ENCODE measurements at places on chromosomes 5 and 9. TPM values are rescaled to one million over a fixed set of nuclear protein-coding genes. Genes with fewer than 3 reads are reported as not detected.

CDX1 gene
- not detected for total RNA-seq

OSMR gene
- total RNA-seq, result 14.6 TPM

GLIPR2 gene
- 36.2 TPM for total RNA-seq

- DNase-seq, result no peak
Measured at GRCh38 chr9:77440057-77440456, 208.1 kb downstream of the GNA14 start.

DNA sequence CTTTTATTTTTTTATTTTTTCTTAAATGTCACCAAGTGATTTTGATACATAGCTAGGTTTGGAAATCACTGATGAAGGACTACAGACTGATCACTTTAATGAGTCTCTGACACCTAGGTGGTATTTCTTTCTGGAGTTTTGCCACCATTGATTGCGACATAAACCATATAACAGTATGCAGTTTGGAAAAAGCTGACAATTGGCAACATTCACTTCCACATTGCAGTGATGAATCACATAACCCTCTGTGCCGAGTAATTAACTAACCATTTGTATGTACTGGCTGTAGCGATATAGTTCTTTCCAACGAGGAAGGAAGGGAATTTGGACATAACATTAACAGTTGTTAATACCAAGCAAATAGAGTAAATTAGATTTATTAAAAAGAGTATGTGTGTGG, 222.9 kb upstream of the EFNA5 start:
- DNase-seq, result peak; percentile 56

GRCh38 chr5:119626086-119626485, 3.3 kb upstream of the FAM170A start:
- no peak for DNase-seq

DNA sequence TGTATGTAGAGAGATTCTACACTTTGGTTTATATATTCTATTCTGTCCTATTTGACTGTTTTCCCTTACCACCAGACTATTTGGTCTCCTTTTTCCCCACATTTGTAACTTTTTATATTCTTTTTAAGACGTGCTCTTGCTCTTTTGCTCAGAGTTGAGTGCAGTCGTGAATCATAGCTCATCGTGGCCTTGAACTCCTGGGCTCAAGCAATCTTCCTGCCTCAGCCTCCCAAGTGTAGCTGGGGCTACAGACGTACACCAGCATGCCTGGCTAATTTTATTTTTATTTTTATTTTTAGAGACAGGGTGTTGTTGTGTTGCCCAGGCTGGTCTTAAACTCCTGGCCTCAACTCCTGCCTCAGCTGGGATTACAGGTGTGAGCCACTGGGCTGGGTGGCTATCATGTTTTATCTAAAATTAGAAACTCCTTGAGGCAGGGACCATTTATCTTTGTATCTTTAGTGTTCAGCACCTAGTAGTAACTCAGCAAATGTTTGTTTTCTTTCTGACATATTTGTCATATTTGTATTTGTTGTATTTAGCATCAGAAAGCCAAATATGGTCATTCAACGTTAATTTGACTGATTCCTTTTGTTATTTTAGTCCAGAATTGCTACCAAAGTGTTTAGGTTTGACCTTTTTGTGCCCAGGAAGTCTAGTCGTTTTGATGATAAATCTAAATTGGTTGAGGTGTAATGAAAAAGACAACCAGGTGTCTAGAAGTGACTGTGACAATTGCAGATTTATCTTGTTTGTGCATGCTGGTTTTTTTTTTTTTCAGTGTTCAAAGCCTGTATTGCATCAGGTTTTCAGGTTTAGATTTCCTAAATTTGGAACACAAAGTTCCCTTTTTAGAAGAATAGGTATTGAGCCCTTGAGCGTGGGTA, 44.3 kb downstream of the ERBIN start:
- DNase-seq, result no peak

GRCh38 chr5:39437467-39437866, 12.7 kb upstream of the DAB2 start:
- DNase-seq, result no peak

- no peak for DNase-seq
Measured at GRCh38 chr5:18270635-18271338, 636.5 kb downstream of the TAF11L14 start.

GRCh38 chr9:109966643-109967368, 186.8 kb downstream of the PALM2AKAP2 start:
- no peak for DNase-seq

- DNase-seq, result no peak
Measured at GRCh38 chr5:174311531-174312269, 266.2 kb downstream of the NSG2 start.

All from pulmonary artery endothelial cell (primary cell).